Retinal pigment epithelial cell (primary cell): ENCODE measurements at places on chromosomes 4 and X.

DNA sequence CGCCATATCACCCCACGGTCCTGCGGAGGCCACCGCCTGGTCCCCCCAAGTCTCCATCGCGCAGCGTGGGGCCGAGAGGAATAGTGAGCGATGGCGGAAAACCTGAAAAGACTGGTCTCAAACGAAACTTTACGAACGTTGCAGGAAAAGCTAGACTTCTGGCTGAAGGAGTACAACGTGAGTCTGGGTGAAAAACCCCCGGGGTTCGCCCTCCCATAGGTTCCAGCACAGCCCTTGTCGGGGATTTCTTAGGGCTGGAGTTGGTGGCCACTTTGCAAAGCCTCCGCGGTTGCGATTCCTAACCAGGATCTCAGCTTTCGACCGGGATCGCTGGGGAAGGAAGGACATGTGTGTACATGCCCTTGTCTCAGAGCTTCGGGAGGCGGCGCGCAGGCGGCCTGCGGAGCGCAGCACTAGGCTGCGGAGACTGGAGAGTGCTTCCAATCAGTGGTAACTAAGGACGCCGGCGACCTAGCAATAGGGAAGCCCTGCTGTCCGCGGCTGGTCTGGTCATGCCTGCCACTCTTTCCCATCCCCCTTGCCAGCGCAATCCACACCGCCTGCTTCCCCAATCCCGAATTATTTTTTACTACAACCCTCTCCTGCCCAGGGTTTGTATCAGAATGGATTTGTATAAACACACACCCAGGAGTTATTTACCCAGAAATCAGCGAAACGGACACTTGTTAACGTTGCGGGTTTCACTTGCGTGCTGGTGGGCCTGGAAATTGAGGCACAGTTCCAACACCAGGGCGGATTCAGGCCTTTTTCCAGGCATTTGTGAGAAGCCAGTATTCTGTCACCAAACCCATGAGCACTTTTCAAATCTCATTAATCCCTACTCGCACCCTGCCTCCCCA lies 741 bp downstream of the SPATA18 start:
- peak; percentile 61 for DNase-seq

GRCh38 chr4:65845199-65845773 lies 175.0 kb upstream of the EPHA5 start:
- DNase-seq: no peak

DNA sequence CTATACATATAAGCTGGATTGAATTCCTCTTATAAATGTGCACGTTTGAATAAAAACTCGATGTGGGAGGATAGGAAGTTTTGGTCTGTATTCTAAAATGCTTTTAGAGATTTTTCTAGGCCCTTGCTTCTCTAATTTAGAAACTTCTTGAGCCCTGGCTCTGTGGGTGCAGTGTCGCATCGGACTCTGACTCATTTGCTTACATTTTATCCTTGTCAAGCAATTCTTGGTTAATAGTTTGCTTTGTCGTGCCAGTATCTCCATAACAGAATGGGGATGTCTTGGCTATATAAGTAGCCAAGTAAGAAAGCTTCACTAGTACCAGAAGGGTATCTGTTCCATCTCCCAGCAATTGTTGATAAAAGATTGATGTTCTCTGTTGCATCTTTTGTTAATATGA lies 10.7 kb downstream of the SGMS2 start:
- DNase-seq: no peak

DNA sequence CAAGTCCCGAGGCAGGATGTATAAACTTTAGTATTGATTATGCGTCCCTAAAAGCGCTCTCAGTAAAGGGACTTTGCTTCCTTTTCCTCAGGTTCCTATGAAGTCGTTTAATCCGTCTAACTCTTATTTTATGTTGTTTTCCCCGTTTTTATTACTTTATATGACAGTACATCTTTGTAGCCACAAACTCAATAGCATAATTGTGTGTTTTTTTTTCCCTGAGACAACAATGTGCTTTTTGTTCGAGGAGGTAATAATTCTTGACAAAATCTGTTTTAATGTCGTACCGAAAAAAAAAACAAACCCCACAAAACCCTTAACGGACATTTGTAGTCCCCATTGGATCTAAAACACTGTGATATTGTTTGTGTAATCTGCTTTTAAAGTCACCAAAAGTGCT lies 17.9 kb upstream of the PPP2R3B start:
- DNase-seq: no peak

- no peak for DNase-seq
These were observed 94.6 kb downstream of the LIMCH1 start for GRCh38 chr4:41632481-41633073.

DNA sequence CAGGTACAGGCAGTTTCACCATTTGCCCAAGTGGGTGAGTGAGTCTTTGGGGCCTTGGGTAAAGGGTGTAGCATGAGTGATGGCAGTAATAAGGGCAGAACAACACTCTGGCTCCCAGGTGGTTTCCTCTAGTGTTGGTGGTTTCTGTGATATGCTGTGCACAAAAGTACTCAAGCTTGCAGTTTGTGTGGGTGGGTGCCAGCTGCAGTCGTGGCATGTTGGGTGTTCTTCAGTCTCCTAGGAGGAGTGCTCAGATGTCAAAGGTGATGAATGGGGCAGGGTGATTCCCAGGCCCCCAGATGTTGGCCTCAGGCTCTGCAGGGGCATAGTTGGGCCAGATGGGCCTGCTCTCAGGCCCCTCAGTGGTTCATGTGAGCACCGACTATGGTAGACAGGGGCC lies 166.1 kb upstream of the KLF8 start:
- DNase-seq: no peak

GRCh38 chrX:143661286-143661685 lies 25.4 kb upstream of the SLITRK4 start:
- DNase-seq: no peak

DNA sequence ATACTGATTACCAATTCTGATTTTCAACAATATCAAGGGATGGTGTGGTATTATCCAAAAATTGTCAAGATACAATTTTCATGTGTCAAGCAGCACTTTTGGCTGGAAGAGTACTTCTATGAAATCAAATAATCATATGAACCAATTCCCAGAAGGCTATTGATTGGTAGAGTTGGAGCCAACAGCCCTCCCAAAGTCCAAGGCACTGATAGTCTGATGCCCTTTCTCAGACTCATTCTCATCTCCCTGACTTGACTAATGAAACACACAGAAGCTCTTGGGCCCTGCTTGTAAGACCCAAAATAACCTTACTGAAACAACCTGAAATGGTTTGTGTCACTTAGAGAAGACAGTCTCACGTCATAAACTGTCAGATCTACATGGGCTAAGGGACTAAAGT lies 48.9 kb downstream of the ATP11C start:
- DNase-seq: no peak

DNA sequence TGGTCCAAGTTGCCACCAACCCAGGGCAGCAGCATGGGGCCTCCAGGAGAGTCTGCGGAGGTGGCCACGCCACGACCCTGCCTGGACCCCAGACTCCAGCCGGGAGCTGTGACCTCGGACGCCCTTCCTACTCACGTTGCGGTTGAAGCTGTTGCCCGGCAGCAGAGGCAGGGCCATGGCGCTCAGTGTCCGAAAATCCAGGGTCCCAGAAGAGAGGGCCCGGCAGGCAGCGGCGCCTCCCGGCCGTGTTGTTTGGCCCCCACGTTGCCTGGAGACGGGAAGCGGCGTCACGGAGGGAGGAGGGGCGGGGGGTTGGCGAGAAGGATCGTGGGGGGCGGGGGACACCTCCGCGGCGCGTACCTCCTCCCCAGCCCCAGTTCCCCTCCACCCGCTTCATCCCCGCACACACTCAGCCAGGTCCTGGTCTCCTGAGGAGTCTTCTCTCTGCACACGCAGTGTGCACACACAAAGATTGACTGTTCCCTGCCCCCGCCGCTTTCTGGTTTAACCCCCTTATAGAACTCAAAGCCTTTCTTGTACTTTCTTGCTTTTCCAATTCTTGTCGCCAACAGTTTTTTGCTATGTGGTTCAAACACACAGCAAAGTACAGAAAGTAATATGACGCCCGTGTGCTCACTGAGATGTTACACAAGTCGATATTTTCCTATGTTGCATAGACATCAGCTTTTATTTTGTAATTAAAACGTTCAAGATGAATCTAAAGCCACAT lies at the start of gene EFHC2:
EFHC2 (minus strand) TSS at position 261 of the 730 bp plus-strand sequence; CDS start at position 177, 84 bp downstream.
- DNase-seq: no peak

GRCh38 chrX:9135901-9136510 lies 102.1 kb upstream of the FAM9B start:
- DNase-seq: no peak

DNA sequence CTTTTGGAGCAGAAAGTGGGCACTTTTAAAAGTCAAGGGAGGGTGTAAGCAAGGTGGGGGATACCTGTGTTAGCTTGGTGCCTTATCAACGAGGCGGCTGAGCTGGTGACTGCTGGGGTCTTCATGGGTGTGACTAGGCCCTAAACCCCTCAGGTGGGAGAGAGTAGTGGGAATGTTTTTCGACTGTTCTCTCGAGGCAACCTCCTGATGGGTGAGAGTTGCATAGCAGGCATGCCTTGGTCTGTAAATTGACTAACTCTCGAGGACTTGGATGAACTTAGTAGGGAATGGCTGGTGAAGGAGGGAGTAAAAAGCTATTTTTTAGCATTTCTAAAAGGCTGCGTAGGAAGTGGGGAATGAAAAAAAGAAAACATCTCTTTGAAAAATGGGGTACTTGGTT lies 80.0 kb downstream of the ARHGAP10 start:
- no peak for DNase-seq

DNA sequence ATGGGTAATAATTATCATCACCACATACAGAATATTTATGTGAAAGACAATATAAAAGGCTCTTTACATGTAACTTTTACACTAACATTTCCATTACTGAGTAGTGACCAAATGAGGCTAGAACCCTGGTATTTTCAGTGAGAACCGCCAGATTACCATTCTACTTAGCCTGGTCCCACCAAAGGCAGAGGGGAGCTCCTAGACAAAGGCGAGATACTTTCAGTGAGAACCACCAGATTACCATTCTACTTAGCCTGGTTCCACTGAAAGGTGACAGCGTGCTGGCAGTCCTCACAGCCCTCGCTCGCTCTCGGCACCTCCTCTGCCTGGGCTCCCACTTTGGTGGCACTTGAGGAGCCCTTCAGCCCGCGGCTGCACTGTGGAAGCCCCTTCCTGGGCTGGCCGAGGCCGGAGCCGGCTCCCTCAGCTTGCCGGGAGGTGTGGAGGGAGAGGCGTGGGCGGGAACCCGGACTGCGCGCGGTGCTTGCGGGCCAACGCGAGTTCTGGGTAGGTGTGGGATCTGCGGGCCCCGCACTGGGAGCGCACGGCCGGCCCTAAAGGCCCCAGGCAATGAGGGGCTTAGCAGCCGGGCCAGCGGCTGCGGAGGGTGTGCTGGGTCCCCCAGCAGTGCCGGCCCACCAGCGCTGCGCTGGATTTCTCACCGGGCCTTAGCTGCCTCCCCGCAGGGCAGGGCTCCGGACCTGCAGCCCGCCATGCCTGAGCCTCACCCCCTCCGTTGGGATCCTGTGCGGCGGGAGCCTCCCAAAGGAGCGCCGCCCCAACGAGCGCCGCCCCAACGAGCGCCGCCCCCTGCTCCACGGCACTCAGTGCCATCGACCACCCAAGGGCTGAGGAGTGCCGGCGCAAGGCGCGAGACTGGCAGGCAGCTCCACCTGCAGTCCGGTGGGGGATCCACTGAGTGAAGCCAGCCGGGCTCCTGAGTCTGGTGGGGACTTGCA lies 1276.1 kb downstream of the PCDH7 start:
- no peak for DNase-seq

- no peak for DNase-seq
These were observed 9.4 kb upstream of the ADD1 start for GRCh38 chr4:2834001-2834921.

DNA sequence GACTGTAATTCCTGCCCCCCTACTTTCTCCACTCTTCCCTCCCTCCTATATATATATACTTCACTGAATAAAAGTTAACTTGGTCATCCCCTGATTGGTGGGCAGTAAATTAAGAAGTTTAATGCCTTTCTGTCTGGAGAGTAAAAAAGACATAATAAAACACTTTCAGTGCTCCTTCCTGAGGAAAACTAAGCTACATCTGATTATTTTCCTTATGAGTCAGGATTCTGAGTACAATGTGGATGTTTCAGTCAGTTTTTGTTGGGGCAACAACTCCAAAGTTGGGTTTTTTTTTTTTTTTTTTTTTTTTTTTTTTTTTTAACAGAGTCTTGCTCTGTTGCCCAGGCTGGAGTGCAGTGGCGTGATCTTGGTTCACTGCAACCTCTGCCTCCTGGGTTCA lies 22.0 kb upstream of the SUPT20HL2 start:
- no peak for DNase-seq

GRCh38 chr4:108168160-108168670 lies 517 bp downstream of the LEF1 start:
- no peak for DNase-seq

- no peak for DNase-seq
These were observed 52.1 kb upstream of the LHFPL1 start for GRCh38 chrX:112731793-112732192.

DNA sequence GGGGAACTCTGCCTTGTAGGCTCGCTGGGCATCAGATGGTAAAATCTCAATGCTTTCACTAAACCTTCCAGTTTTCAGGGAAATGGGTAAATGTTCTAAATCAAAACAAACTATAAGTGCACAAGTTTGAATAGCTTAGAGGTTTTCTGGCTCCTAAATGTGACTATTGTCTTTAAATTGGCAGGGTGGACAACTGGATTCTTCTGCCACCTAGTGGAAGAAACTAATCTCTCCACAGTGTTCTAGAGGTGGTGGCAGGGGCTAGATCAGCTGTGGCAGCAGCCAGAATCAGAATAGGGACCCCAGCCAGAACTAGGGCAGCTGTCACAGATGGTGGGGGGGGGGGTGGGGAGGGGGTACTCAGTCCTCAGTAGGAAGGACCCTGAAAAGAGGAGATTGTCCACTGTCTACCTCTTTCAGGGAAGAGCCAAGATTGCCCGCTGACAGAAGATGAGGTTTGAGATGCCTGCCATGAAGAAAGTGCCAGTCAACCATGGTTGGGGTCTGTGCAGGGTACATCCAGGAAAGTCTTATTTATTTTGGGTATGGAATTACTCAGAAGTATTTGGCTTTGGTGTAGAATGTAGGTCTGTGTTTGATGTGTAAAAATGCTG lies 201.4 kb downstream of the CCNG2 start:
- peak; percentile 8 for DNase-seq
